ENCODE measurements at places on chromosomes 3 and 15.

- DNase-seq = no peak
These were observed 70.2 kb downstream of the TFG start for GRCh38 chr3:100779480-100779879.

- DNase-seq = no peak
These were observed 109.1 kb downstream of the COL6A6 start for GRCh38 chr3:130626049-130626448.

DNA sequence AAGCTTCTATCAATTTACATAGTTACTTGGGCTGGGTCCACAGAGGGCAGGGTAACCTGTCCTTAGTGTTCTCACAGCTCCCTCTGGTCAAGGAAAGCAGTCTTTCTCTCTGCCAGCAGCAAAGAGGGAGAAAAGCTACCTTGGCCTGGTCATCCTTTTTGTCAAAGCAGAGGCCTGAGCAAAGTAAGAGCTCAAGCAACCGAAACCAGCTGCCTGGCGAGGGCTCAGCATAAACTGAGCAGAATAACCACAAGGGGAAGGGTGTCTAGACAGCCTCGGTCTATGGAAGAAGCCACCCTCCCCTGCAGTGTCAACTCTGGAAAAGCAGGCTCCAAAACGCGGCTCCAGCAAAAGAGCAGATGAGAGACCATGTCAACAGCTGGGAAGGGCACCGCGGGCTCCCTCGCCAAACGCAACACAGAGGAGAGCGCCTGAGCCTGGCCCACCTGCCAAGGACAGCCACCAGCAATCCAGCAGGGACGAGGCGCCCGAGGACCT, 17.4 kb downstream of the LRIG1 start:
- no peak for DNase-seq

- no peak for DNase-seq
These were observed 256.1 kb upstream of the TLE3 start for GRCh38 chr15:70353606-70354345.

DNA sequence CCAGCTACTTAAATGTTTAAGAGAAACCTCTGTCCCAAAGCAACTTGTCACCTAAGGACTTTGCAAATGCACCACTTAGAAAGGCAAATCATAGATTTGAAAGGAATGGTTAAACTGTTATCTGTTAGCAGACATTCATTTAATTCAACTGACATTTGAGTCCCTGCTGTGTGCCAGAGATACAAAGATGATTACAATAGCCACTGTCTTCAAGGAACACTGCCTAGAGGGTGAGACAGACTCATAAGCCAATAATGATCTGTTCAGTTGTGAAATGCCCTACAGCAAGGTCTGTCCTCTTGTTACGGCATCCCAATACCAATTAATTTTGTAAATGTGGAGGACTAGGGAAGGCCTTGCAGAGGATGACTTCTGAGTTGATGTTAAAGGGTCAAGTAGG, 113.1 kb downstream of the ATG7 start:
- peak; percentile 58 for DNase-seq

GRCh38 chr3:4162096-4162495, 141.1 kb upstream of the SETMAR start:
- DNase-seq = no peak

DNA sequence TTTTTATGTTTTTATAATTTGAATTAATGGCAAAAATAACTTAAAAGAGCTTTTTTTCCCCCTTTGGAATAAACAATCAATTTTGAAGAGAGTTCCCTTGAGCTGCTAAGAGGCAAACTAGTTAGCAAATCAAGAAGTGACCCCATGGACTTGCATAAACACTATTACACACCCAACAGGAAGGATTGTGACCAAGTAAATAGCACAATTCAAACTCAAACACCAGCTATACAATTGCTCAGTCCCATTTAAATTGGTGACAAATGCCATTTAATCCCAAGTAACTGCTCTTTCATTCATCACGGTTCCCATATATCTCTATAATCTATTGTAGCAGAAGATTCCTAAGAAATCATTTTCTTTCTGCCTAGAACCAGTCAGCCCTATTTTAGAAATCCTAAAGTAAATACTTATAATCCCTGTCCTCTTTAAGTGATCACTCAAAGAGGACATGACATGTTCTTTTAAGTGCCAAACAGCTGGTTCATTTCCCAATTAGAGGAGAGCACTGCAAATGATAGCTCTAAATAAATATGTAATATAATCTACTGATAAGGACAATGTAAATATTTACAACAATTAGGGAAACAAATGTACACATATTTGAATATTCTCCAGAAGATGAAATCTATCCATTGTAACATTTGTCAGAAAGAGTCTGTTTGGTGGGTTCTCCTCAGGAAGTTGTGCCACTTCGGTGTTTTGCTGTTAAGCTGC, 137.8 kb upstream of the ADAMTS9 start:
- DNase-seq = no peak

DNA sequence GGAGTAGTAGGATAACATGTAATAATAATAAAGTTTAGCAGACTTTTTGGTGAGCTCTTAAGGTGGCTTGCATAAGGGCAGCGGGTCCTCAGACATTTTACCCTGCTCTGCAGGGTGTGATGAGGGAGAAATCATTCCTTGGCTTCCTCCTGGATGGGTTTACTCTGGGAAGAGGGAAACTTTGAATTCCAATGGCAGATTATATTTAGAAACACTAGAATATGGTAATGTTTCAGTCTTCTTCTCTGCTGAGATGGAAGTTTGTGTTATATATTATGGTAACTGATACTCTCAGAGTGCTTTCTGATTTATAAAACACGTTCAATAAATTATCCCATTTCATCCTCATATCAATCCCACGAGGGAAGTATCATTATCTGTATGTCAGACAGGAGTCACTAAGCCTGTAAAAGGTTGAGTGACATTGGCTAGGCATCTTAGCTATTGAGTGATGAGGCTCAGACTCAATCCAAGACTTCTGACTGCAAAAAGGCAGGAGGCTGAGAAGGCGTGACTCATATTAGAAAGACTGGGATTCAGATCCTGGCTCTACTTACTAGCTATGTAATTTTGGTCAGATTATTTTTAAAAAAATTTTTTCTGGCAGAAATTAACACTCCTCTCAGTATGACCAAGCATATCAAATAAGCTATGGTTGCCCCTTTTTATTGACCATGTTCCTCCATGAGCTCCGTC, 19.3 kb downstream of the PDIA5 start:
- no peak for DNase-seq

All from fibroblast of gingiva (primary cell).